ENCODE measurements at places on chromosomes 16 and 17. TPM values are rescaled to one million over a fixed set of nuclear protein-coding genes. Genes with fewer than 3 reads are reported as not detected.

Gene TBC1D3B
- 0.83 TPM for total RNA-seq

Gene FOXL1
- not detected for total RNA-seq

Gene MYH2
- total RNA-seq, result not detected

Gene CCR7
- 389 TPM for total RNA-seq

Gene MYLK3
- 0.05 TPM for total RNA-seq
